ENCODE measurements at places on chromosomes 7 and 10.

GRCh38 chr10:10178476-10178875 lies 839.2 kb upstream of the CELF2 start:
- no peak for DNase-seq

GRCh38 chr7:116340943-116341907 lies 130.9 kb downstream of the TES start:
- DNase-seq: no peak

DNA sequence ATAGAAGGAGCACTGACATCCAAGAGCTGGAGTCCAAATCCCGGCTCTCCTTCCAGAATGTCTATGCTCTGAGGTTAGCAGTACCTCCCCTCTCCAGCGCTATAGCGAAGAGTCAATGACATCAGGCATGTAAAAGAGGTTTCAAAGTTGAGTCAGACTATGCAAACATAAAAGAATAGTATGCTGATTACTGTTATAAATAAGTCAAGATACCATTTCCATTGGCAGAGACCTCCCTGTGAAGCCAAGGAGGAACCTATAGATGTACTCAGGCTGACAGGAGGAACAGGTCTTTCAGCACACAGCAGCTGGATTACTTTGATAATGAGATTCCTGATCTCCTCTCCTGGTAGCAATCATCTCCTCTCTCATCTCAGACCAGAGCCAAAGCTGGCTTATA lies 103.9 kb upstream of the EFCAB10 start:
- no peak for DNase-seq

- DNase-seq: no peak
These were observed 191.4 kb upstream of the SVIL start for GRCh38 chr10:29826221-29826620.

DNA sequence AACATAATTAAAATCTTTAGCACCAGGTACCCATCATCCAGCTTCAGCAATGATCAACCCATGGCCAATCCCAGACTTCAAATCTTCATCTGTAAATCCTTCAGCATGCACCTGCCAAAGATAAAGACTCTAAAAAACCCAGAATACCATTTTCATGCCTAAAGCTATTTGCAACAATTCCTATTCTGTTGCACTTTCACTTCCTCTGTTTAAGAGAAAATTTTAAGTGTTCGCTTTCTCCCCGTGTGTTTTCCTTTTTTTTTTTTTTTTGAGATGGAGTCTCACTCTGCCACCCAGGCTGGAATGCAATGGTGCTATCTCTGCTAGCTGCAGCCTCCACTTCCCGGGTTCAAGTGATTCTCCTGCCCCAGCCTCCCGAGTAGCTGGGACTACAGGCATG lies 31.8 kb upstream of the HTR5A start:
- DNase-seq: no peak

- no peak for DNase-seq
These were observed 228.6 kb downstream of the ELFN1 start for GRCh38 chr7:1898628-1899185.

DNA sequence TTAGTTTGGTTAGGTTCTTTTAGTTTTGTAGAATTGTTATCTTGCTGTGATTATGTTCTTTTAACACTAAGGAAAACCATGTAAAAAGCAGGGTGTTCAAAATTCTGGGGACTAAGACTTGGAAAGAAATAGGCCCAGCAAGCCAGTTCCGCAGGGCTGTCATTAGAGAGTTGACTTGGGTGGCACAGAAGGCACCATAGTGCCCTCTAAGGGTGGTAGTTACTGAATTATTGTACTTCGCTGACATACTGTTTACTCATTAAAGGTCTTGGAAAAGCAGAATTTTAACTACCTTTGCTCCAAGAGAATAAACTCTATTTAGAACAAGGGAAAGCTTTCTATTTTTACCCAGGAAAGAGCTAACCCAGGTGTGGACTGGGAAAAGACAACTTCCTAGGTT lies 86.5 kb downstream of the OTUD1 start:
- DNase-seq: peak; percentile 14

- no peak for DNase-seq
These were observed 315.3 kb downstream of the TYW1 start for GRCh38 chr7:67311901-67312300.

DNA sequence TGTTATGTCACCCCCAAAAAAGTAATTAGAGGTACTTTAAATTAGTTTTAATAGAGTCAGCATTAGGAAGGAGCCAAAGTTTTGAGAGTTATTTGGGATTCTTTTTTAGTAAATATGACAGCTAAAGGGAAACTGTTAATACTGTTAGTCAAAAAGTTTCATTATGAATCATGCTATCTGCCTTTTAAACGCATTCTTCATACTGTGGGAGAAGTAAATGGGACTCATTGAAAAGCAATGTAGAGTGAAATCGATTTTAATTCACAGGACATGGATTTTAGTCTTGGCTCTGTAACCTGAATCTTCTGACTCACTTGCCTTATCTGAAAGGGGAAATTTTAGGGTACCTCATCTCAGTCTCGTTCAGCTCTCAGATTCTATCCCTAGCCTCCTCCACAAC lies 105.1 kb downstream of the AASS start:
- DNase-seq: no peak

GRCh38 chr7:33886149-33886623 lies 19.2 kb upstream of the BMPER start:
- DNase-seq: no peak

DNA sequence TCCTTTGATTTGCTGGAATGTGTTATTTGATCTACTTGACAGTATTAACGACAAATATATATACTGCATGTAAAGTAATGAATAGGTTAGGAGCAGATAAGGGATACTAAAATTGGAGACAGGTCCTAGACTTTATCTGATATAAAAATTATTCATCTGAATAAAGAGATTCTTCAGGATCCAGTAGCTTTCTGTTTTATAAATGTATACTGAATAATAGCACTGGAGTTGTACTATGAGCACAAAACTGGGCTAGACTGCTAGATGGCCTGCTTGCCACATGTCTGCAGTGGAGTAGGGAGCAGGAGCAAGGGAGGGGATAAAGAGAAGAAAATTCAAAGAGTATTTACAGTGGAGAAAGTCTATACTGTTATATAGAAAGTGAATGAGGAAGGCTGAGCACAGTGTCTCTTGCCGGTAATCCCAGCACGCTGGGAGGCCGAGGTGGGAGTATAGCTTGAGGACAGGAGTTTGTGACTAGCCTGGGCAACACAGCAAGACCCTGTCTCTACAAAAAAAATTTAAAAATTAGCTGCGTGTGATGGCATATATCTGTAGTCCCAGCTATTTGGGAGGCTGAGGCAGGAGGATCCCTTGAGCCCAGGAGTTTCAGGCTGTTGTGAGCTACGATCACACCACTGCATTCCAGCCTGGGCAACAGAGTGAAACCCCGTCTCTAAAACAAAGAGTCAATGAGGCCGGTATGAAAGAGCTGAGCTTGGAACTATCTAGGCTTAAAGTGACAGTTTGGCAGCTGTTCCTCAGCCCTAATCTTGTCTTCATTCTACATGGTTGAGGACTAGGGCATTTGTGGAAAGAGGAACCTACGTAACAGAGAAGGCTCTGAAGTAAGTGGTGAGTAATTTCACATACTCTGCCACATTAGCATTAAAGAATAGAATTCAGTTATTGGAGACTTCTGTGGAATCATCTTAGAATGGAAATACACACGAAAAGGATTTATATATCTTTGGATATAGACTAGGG lies 41.8 kb downstream of the CD36 start:
- DNase-seq: no peak

DNA sequence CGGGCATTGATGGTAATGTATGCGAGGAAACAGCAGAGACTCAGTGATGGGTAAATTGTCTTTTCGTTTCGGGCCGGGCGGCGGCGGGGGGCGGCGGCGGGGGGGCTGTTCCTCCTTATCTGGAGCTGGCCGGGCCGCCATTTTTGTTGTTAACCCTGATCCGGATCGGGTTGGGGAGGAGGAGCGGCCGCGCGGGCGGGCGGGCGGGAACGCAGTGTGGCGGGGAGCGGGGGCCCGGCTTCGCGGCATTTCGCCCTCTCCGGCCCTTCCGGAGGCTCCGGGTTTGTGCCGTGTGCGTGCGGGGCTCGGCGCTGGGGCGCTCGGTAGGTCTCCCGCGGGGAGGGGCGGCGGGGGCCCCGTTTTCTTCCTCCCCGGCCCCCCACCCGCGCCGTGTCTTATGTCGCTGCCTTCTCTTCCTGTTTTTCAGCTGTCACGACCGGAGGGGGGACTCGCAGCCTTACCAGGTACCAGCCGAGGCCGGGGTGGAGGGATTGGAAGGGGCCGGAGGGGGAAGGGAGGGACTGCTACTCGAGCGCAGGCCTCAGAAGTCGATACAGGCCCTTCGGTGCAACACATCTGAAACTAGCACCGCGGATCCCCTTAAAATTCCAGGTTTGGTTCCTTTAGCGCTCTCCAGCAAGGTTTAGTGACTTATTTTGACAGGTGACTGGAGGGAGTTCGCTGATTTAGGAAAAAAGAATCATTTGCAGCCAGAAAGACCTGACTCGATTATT lies 820 bp downstream of the WAC start:
- peak; percentile 28 for DNase-seq

DNA sequence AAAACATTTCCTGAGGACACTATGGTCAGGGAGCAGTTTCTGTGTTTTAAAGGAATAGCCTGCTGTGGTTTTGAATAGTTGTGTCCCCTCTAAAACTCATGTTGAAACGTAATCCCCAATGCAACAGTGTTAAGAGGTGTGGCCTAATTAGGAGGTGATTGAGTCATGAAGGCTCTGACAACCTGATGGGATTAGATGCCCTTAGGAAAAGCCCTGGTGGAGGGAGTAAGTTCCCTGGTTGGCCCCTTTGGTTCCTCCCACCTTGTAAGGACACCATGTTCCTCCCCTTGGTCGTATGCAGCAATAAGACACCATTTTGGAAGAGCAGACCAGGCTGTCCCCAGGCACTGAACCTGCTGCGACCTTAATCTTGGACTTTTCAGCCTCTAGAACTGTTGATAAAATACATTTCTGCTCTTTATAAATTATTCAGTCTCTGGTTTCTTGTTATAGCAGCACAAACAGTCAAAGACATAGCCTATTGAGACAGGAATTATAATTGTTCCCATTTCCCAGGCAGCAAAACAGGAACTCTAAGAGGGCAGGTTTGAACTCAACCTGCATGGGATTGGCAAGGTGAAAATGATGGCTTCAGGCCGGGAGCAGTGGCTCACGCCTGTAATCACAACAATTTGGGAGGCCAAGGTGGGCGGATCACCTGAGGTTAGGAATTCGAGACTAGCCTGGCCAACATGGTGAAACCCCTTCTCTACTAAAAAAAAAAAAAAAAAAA lies 20.5 kb upstream of the TNS3 start:
- DNase-seq: peak; percentile 52

All from mammary epithelial cell (primary cell).